ENCODE measurements at places on chromosomes 1 and 21.
A peak's percentile ranks its signal among the peaks of the same experiment; 100 is the strongest.

GRCh38 chr1:25524568-25525360 lies 18.6 kb upstream of the LDLRAP1 start:
- no peak for DNase-seq

DNA sequence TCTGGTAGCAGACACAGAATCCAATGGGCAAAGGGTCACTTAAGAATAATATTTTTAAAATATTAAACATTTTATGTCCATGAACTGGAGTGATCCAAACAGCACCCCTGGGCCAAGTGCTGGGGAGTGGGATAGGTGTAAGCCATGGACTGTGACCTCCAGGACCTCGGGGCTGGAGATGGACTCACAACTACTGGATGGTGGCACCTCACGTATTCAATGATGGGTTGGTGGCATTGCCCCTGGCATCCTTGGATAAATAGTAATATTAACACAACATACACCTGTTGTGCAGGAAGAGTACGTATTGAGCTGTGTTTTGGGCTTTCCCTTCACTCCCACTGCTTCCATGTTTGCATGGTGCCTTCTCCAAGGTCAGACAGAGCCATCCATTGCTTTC lies 39.3 kb upstream of the TENT5C start:
- DNase-seq = no peak

GRCh38 chr1:170765712-170766330 lies 101.9 kb downstream of the PRRX1 start:
- DNase-seq = no peak

DNA sequence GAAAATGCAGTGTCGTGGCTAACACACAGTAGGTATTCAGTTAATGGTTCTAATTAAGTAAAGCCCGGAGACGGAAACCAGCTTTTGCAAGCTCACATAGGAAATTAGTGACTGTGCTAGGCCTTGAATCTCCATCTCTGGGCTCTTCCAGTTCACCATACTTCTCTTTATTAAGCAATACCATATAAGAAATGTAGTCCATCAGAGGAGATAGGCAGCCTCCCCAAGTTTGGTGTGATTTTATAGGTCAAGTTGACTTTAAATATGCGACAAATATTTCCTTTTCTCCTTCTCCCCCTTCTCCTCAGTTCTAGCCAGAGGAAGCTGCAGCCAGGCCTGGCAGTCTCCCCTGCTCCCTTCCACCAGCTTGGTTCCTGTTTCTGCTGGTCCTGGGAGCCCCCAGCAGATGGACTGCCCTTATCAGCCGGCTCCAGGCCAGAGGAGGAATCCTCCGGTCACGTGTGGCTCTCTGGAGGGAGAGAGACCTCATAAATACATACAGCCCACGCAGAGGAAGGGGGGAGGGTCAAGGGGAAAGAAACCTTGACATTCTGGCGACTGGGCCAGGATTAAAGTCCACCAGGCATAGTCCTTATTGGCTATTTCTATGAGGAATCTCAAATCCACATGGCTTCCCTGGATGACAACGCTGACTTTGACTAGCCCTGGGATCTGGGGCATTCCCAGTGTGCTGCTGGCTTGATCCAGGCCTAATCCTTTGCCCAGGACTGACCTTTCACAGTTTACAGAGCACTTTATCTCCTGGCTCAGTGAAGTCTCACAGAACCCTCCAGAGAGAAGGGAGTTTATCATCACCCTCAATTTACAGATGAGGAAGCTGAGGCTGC lies 115.1 kb upstream of the JUN start:
- no peak for DNase-seq

DNA sequence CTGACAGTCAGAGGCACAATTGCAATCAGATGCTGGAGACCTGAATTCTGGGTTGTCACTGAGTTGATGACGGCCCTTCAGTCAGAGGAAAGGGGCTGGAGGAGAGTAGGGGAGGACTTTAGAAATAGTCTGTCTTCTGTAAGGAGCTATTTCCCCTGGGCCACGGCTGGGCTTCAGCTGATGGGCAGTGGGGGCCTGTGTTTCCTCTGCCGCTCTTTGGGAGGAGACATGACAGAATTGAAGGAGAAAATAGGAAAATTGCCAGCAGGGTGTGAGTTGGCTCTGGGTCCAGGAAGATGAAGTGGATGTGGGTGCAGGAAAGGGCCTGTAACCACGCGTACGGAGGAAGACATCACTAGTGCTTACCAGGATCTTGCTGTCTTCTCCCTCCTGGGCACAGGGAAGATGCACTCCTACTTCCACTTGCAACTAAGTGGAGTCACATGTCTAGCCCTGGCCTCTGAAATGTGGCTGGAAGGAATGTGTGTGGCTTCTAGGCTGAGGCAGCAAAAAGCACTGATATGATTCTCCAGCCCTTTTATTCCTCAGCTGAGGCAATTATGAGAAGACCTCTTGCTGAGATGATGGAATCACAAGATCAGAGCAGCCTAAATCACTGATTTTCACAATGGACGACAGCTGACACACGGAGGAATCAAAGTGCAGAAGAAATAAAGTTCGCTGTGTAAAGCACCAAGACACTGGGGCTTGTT lies 250.0 kb downstream of the GRIK3 start:
- DNase-seq = no peak

GRCh38 chr1:80441664-80442063 lies 1359.1 kb upstream of the ADGRL2 start:
- no peak for DNase-seq

DNA sequence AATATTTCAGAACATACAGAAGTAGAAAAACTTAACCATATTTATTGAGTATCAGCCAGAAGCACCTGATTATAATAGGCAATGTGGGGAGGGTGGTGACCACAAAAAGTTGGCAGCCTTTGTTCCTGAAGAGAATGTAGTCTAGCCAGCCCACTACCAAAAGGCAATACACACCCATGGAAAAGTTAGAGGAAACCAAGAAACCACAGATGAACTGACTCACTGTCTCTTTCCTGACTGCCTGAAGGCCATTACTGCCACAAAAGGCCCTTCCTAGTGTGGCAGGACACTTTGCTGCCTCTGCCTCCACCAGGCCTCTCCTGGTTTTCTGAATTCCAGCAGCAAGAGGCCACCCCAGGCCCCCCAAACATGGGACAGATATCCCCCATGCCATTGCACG lies 14.6 kb upstream of the PROX1 start:
- no peak for DNase-seq

DNA sequence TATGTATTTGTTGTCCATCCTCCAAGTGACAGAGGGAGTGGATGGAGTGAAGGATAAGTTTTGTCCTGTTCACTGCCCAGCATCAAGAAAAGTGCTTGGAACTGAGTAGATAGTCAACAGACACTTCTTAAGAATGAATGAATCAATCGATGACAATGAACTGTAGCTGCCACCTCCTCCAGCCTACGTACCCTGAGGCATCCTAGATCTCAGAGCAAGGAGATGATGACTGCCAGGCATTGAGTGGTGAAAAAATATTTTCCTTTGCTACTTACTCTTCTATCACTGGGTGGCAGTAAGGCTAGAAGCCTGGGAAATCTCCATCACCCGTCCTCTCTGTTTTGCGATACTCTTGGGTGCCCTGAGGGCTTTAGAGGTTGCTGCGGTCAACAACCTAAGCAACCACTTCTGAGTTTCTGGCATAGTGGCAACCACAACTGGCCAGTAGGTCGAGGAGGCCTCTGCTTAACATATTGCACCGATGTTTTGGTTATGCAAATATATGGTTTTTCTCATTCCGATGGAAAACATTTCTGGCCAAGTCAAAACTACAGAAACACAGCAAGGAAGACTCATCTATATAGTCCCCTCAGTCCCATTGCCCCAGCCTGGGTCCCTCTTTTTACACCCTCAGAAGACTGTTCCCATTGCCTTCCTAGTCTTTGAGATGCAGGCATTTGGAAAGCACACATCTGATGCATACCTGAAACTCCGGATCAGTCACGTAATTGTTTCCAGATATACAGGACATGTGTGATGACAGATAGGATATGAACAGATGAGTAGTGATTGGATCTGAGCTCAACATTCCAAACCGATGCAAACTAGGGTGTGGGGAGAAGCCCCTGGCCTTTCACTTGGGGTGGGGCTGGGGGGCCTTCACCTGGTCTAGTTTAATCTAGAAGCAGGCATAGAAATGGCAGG lies 136.8 kb downstream of the RUNX1 start:
- DNase-seq = no peak

DNA sequence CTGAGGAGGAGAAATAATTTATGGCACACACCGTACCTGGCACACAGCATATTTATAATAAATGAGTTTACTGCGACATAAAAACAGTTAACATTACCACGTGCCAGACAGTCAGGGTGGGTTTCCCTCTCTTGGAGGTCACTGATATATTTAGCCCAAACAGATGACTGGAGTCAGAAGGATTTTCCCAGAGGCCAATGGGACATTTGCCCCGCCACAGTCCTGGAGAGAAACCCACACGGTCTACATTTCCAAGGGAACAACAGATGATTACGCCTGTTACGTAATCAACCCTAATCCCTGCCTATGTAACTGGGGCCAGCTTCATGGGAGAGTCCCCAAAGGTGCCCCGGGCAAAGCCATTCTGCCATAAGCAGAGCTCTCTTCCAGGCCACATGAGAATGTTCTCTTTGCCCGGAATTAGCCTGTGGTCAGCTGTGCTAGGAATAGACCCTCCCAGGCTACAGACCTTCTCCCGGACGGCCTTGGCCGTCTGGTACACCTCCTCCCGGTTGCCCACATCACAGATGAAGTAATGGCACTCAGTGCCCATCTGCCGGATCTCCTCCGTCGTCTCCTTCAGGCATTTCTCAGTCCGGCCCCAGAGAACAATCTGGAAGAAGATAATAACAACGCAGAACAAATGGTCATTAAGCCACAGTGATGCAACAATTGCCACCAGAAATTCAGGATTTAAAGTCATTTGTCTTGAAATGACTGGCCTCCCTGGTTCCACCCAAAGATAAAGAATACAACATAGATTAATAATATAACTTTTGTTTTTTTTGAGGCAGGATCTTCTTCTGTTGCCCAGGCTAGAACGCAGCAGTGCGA lies 37.7 kb downstream of the DHRS3 start:
- no peak for DNase-seq

DNA sequence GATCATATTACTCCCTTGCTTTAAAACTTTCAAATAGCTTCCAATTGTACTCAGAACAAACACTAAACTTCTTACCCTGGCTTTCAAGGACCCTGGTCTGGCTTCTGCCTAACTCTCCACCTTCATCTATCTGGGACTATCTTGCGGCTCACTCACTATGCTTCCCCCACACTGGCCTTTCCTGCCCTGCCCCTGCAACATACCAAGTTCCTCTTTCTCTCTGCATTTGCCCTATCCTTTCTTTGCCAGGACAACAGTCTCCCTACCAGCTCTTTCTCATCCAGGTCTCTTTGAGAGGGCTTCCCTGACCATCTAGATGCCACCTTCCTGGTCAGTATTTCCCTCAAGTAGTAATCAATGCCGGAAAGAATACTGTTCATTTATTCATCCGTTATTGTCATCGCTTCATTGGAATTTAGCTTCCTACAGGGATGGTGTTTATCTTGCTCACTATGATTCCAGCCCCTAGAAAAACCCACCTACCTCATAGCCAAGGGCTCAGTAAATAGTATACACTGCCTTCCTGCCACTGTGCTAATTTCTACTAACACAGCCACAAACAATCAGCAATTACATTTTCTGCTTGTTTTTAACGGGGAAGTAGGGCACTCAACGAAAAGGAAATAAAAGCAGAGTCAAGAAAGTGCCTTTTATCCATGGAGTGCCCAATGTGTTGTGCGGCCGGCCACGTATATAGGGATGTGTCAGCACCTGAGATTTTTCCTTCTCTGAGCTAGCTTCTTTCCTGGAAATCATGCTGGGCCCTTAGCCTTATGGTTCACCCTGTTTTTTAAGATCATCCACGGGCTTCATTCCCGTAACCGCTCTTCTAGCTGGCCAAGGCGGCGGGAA lies 521 bp upstream of the CDC7 start:
- DNase-seq = no peak

- DNase-seq = no peak
These were observed 93.4 kb downstream of the GDAP2 start for GRCh38 chr1:117836069-117836468.

GRCh38 chr1:21320410-21321108 lies 30.3 kb upstream of the ECE1 start:
- no peak for DNase-seq

GRCh38 chr1:87833166-87833565 lies 504.5 kb downstream of the LMO4 start:
- no peak for DNase-seq

- DNase-seq = no peak
These were observed 42.1 kb downstream of the ARHGEF10L start for GRCh38 chr1:17581389-17582123.

DNA sequence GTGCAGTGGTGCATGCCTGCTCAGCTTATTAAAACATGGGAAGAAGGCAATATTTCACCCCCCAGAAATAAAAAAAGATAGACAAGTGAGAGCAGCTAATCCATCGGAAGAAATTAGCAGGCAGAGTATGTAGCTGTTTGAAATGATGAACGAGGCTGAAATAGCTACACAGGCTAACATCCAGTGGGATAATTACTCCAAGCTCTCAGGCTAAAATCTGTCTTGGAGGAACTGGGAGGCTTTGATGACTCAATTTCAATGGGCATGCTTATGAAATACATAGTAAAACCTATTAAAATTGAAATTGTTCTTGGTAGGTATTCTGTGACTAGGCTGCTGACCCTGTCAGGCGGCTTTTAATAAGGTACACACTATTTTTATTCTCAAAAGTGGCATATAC lies 84.1 kb upstream of the RRP15 start:
- no peak for DNase-seq

GRCh38 chr1:108559215-108560186 lies at the start of gene EEIG2:
Gene EEIG2, plus strand, starts transcription at chr1:108560100. Its CDS starts 329 bp downstream, at chr1:108560429.
- DNase-seq = peak; percentile 82

GRCh38 chr1:113981962-113982931 lies 3.0 kb downstream of the OLFML3 start:
- DNase-seq = no peak

- DNase-seq = peak; percentile 24
These were observed at the start of gene HTR6 for GRCh38 chr1:19664453-19665185. Gene HTR6, plus strand, starts transcription at chr1:19664875. Its CDS starts 879 bp downstream, at chr1:19665754.

DNA sequence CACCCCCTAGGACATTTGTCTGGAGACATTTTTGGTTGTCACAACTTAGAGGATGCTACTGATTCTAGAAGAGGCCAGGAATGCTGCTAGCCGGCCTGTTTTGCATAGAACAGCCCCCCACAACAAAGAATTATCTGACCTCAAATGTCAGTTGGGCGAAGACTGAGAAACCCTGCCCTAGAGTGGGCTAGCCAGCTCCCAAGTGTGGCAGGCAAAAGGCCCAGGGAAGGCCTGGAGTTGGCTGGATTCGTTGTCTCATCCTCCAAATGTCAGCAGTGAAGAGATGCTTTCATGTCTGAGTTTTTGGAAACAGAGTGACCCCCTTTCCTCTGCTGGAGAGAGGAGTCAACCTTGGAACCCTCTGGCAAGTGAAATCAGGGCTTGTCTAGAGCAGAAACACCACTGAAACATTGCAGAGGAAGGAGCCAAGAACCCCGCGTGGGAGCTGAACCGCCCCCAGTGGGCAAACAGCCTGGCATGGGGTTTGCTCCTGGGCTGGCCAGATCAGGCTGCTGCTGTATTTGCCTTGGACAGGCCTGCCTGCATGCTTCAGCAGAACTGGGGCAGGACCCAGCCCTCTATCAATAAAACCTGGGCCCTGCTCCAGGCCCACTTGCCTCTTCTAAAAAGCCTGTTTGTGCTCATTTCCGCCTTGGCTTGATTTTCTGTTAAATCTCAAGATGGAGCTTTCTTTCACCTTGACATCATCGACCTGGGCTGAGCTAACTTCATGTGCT lies 32.9 kb downstream of the RASSF5 start:
- no peak for DNase-seq

GRCh38 chr1:17163789-17164666 lies 40.9 kb upstream of the PADI1 start:
- DNase-seq = no peak

GRCh38 chr1:208437401-208437800 lies 193.2 kb upstream of the PLXNA2 start:
- no peak for DNase-seq
